HuH-7 (cell line): ENCODE measurements at places on chromosomes 3 and 15.

DNA sequence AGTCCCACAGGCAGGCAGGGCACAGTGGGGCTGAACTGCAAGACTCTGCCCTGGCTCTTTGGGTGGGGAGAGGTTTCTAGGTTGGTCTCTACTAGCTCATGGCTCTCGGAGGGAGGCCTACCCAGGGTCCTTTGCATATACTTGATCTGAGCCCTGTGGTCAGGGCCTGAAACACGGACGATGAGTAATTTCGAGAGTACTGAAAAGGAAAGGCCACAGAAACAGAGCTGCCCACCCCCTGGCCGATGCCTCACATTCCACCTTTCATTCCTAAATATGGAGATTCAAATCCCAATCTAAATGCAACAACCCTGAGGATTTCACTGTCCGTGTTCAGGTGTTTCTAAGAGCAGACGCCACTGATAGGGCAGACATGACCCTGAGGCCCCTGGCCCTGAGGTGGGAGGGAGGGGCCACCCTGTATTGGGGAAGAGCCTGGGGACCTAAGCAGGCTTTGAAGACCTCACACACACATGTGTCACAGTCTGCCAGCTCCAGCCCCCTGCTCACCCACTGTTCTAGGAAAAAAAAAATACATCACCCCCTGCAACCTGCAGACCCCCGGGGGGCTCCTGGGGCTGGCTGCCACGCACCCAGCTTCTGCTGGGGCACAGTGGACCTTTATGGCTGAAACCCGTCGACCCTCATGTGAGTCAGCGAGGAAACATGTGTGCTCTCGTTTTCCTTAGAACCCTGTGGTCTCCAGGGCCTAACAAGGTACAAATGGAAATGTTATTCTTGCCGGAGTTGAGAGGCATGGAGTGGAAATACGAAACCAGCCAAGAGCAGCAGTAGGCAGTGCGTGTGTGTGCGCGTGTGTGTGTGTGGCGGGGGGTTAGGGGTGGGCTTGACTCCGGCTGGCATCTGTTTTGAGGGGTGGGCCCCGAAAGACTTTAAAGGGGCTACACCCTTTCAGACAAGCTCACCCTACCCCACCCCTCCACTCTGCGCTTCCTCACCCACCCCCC is 112.7 kb downstream of the CHSY1 start:
- DNase-seq = no peak

DNA sequence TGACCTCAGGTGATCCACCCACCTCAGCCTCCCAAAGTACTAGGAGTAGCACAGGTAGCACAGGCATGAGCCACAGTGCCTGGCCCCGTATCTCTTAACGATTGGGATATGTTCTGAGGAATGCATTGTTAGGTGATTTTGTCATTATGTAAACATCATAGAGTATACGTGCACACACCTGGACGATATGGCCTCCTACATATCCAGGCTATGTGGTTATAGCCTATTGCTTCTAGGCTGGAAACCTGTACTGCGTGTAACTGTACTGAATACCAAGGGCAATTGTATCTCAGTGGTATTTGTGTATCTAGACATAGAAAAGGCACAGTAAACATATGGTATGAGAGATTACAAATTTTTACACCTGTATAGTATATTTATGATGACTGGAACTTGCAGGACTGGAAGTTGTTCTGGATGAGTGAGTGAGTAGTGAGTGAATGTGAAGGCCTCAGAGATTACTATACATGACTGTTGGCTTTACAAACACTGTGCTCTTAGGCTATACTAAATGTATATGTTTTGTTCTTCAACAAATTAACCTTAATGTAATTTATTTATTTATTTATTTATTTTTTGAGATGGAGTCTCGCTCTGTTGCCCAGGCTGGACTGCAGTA is 120.7 kb downstream of the MBNL1 start:
- no peak for DNase-seq

DNA sequence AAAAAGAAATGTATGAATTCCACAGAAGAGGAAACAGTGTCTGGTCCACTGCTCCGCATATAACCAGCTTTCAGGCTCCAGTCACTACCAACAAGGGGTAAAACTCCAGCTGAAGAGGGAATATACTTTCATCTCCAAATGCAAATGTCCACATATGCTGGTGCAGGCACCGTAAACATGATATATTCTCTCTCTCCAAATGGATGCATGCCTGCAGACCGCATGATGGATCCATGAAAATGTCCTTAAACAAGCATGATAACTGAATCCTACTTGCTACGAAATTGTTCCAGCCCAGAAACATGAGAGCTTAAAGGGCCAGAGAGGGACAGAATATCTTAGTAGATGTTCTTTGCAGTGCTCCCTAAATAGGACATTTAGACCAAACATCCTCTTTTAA is 150.3 kb upstream of the FEZF2 start:
- DNase-seq = no peak

DNA sequence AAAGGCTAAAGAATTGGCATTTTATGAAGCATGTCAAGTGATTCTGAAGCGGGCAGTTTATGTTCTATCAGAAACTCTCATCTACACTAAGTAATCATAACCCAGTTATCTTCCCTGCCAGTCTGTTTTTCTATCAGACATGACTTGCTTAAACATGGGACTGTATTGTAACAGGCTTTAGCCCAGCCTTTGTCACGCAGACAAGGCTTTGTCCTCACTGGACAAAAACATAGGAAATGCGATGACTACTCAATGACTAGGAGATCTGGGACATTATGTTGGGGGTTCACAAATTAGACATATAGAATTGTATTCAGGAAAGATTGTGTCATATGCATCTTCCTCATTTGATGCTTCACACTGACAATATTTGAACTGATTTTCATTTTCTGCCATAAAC is 115.5 kb downstream of the GADL1 start:
- no peak for DNase-seq

GRCh38 chr3:157626817-157627216 is 123.6 kb upstream of the VEPH1 start:
- no peak for DNase-seq

DNA sequence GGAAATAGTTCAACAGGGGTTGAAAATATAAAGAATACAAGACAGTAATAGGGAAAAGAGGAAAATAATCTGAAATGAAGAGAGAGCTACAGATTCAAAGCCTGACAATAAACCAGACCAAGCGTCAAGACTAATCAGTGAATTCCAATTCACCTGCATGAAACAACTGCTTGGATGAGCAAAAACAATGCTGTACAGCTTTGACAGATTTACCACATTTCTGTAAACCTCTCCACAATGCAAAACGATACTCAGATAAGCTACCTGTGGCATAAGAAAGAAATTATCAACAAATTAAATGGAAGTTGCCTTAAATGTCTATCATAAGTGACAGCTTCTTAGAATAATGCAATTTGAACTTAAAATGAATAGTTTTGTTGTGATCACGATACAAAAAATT is 65.4 kb downstream of the GBE1 start:
- no peak for DNase-seq

DNA sequence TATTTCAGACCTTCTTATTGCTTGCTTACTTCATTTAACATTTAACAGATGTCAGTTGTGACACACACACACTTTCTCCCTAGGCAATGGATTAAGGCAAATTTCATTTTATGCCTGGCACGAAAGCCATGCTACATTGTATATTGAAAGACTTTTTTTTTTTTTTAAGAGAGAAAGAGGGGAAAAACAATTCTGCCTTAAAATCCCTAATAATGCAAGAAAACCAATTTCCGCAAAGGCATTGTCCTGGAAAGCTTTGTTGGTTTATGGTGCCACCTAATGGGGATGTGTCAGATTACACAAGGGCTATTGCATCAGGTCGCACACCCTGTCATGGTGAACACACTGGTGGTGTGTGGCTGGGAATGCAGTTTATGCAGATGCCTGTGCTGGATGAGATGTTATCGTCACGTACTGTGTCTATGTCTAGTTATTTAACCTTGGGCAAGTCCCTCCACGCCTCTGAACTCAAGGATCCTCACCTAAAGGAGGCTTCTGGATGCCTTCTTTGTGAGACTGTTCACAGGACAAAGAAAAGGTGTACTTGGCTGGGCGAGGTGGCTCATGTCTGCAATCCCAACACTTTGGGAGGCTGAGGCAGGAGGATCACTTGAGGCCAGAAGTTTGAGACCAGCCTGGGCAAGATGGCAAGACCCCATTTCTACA is 37.3 kb upstream of the RFTN1 start:
- DNase-seq = peak; percentile 85

- no peak for DNase-seq
These were observed 257.3 kb upstream of the IGF1R start for GRCh38 chr15:98390946-98391530.

GRCh38 chr15:70801109-70801508 is 37.8 kb upstream of the UACA start:
- DNase-seq = no peak

GRCh38 chr3:141578202-141578973 is 91.6 kb downstream of the RASA2 start:
- DNase-seq = no peak

GRCh38 chr15:60371175-60372051 is 26.4 kb downstream of the ANXA2 start:
- no peak for DNase-seq

GRCh38 chr15:48596415-48596814 is 49.1 kb downstream of the FBN1 start:
- no peak for DNase-seq

GRCh38 chr3:142962520-142963233 is 797 bp downstream of the PAQR9 start:
- no peak for DNase-seq

GRCh38 chr3:59737241-59737640 is 687.4 kb upstream of the CFAP20DC start:
- DNase-seq = no peak

DNA sequence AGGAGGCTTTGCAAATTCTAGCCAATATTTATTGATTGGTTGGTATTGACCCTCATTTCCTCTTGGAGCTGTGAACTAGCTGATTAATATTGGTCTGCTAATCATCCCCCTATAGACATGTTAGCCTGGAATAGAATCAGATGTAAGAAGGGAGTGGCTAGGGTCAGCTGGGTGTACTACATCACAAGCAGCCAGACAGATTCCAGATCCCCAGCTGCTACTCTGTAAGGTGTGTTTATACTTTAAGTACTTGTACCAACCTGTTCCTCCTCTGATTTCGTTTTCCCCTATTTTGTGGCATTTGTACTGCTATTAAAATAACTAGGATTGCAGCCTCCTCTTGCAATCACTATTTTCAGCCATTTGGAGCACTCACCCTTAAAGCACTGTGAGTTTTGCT is 49.9 kb downstream of the PARP15 start:
- no peak for DNase-seq

DNA sequence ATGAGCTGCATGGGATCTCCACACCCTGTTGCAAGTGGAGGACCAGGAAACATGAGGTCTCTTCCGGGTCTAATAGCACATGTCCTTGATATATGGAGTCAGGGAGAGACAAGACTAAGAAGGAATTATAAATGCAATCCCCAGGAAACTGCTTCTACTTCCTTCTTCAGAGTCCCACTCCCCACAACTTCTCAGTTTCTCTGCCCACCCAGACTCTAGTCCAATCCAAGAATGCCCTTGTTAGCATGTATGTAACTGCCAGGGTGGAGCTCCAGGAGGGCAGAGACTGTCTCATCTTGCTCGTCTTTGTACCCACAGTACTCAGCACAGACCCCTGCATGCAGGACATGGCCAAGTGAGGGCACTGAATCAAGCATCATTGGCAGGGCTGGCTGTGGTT is 8.3 kb downstream of the DAPK2 start:
- no peak for DNase-seq

- no peak for DNase-seq
These were observed 726 bp upstream of the PROK2 start for GRCh38 chr3:71785532-71786216.

GRCh38 chr15:40875991-40876730 is 2.1 kb upstream of the RHOV start:
- no peak for DNase-seq

DNA sequence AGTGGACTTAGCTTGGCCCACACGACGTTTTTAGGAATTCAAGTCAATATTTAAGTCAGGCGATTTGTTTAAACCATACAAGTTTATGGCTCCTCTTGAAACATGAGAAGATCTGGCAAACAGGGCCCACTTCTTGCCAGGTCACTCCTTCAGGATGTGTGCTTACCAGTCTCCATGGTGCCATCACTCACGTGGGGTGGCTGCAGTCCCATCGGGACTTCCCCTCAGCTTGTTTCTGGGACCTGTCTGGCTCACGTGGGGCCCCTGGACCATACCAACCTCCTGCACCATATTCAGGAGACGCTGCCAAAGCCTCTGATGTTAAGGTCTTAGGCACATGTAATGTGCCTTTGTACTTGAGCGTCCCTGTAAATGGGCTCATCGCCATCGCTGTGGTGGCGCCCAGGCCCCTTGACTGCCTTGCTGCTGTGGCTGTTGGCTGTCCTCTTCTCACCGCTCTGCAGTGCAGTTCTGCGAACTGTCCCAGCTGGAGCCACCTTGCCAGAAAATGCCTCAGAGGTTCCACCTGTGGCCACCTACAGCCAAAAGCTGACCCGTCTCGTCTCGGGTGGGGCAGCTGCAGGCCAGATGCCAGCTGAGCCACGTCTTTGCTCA is 8.9 kb downstream of the MCM2 start:
- DNase-seq = no peak

GRCh38 chr3:157905885-157906284 is 200.3 kb downstream of the SHOX2 start:
- no peak for DNase-seq

DNA sequence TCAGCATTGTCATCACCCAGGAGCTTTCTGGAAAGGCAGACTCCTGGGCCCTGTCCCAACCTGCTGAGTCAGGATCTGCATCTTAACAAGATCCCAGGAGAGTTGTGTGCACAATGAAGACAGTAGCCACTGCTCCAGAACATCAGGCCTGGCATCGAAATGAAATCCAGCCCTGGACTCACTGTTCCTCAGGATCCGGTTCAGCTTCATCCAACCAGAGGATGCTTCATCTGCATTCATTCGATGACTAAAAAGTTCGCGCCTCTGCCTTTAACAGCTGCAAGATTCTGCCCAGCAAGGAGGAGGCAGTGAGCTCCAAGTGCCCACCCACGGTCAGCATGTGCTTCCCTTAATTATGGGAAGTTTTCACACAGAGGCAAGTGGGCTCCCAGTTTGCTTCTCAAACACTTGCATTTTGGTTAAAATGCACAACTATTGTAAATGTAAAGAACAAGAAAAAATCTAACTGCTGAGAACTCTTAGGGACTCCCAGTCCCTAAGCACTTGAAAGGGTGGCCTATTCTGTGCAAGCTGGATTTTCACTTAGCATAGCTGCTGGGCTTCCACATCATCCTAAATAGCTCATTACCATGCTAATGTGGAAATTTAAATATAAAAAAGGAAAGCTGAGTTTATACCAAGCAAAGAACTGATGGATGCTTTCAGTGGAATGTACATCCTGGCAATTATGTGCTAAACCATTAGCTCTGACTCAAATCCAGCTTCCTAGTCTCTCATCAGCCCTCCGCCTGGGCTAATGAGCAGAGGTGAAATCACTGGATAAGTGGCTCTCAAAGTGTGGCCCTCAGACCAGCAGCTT is 25.5 kb upstream of the ESYT3 start:
- DNase-seq = no peak
